ENCODE measurements at places on chromosomes 2 and 18.

DNA sequence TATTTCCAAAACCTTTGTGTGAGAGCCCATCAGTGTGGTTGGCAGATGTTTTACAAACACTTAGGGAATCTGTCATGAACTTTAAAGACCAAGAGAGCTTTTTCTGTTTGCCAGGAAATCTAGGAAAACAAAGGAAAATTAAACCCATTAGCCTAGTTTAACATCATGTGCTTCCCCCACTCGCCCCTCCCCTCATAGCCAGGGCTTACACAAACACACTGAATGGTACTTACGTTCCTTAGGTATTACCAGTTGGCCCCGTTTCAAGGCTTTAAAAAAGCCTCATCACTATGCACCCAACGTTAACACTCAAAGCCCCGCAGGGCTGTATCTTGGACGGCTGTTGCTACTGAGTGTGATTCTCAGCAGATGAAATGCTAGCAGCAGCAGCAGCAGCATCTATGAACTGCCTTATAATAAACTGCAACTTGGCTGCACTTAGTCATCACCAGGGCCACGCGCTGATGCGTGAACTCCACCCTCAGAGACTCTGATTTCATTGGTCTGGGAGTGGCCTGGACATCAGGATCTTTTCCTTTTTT lies 20.1 kb upstream of the TTC39C start:
- DNase-seq: no peak

DNA sequence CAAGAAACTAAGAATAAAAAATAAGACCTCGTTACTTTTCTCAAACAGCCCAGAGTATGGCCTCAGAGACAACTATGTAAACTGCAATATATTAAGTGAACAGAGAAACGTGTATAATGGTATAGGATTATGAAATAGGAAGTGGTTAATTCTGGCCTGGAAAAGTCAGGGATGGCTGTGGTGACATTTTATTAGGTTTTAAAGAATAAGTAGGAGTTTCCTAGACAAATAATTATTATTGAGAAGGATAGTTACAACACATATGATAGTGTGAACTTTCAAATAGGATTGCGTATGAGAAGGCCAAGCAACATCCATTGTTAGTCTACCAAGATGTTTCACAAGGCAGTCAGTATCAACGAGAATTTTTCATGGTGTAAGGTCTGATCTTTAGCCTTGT lies 244.1 kb downstream of the LPIN1 start:
- no peak for DNase-seq

- DNase-seq: no peak
These were observed 103.2 kb downstream of the NCOA1 start for GRCh38 chr2:24594283-24594682.

DNA sequence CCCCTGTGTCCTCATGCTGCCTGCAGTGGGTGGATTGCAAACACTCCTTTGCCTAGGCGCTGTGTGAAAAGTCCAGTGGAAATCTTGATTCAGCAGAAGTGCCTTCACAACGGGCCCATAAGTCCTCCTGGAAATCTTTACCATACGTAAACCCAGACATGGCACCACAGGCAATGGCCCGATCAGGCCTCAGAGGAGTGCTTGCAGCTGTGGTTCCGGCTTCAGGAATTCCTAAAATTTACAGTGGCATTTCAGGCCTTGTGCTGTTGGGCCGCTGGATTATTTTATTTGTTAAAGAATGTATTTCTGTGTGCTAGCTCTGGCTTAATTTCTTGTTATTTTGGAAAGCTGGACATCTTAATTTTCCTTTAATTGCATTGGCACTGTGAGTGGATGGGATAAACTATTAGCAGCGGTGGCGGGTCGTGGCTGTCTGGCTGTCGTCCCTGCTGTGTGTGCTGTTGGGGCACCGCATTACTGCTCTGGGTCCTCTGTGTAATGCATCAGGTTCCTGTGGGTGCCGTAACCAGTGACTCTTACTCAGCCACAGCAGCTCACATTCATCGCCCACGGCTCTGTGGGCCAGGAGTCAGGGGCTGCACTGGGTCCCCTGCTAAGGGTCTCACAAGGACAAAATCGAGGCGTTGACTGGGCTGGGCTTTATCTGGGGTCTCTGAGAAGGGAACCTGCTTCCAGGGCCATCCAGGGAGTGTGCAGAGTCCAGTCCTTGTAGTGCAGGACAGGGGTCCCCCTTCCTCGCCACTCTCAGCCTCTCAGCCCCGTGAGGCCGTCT lies 73.1 kb downstream of the RTP5 start:
- no peak for DNase-seq

DNA sequence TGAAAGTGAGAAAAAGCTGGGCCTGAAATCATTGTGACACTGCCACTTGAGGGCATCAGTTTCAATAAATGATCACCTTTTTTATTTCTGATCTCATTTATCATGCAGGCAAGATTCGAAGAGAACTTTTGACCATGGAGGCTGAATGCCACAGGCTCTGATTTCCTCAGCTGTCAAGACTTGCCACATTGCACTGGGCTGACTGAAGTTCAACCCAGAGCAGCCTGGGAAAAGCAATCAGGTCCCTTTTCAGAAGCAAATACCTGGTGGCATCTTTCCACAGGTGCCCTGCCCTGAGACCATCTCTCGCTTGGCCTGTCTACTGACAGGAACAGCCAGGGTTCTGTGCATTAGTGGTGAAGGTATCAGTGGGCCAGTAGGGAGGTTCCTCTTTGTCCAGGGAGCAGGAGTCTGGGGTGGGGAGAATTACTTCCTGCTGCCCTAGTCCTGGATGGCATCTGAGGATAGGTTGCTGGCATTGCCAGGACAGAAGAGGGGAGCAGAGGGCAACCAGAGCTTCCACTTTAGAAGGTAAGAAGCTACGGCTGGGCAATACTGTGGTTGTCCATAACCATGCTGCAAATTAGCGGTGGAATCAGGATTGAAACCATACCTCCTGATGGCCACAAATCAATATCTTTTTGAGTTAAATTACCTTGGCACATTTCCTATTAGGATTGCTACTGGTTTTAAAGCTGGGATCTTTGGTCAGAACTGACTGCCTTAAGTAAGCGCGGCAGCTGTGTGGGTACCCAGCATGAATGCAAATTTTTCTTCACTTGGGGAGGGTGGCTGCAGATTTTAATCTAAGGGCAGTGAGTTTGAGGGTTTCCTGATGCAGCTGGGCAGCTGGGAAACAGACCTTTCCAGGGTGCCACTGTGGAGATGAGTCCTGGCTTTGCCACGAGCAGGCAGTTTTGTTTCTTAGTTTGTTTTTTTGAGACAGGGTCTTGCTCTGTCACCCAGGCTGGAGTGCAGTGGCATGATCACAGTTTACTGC lies 394.5 kb downstream of the ALK start:
- DNase-seq: no peak

DNA sequence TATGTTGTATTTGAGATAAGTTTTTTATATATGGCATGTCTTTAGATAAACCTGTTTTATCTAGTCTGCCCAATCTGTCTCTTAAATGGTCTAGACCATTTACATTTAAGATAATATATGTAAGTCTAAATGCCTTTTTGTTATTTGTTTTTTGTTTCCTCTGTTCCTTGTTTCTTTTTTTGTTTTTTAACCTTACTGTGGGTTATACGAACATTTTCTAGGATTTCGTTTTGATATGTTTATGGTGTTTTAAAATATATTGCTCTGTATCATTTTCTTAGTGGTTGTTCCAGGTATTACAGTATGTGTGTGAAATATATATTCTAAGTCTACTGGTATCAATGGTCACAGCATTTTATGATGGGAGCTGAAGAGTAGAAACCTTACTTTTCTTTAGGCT lies 13.3 kb downstream of the BCL2L11 start:
- no peak for DNase-seq

DNA sequence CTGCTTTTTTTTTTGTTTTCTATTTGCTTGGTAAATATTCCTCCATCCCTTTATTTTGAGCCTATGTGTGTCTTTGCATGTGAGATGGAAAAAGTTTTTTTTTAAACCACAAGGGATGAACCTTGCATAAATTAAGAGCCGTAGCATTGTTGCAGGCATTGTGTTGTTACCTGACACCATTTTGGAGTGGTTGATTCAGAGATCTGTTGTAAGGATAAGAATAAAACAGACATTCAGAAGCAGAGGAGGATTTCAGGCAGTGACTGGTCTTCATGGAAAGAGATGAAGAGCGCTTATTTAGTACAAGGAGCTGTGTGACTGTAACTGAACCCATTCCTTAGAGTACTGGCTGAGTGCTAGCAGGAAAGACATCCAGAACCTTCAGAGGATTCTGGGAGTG lies 101.2 kb downstream of the LTBP1 start:
- DNase-seq: no peak

DNA sequence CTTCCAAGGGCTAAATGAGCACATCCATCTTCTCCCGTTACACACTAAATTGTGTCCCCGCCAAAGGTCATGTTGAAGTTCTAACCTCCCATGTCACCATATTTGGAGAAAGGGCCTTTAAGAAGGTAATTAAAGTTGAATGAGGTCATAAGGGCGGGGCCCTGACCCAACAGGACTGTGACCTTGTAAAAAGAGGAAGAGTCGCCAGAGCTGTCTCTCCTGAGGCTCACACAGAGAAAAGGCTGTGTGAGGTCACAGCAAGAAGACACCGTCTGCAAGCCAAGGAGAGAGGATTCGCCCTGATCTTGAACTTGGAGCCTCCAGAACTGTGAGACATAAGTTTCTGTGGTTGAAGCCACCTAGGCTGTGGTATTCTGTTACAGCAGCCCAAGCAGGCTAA lies 24.1 kb downstream of the TRABD2A start:
- DNase-seq: no peak

DNA sequence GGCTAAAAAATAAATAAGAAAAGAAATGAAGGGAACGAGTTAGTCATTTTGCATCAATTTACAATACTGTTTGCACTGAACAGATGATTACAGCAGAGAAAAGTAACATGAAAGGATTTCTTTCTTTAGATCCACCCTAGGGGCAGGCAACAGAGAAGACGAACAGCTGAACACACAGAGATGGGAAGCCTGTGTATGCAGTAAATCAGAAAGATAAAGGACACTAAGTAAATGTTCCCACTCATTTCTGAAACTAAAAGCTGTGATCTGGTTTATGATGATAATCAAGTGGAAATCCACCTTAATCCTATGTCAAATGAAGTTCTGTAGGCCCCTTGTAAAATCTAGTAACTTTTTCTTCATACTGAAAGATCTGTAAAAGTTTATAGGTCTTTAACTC lies 54.2 kb downstream of the AKAIN1 start:
- no peak for DNase-seq

- no peak for DNase-seq
These were observed 374.8 kb downstream of the SLC4A3 start for GRCh38 chr2:220002251-220002650.

- no peak for DNase-seq
These were observed 76.1 kb downstream of the AFF3 start for GRCh38 chr2:100066246-100066645.

DNA sequence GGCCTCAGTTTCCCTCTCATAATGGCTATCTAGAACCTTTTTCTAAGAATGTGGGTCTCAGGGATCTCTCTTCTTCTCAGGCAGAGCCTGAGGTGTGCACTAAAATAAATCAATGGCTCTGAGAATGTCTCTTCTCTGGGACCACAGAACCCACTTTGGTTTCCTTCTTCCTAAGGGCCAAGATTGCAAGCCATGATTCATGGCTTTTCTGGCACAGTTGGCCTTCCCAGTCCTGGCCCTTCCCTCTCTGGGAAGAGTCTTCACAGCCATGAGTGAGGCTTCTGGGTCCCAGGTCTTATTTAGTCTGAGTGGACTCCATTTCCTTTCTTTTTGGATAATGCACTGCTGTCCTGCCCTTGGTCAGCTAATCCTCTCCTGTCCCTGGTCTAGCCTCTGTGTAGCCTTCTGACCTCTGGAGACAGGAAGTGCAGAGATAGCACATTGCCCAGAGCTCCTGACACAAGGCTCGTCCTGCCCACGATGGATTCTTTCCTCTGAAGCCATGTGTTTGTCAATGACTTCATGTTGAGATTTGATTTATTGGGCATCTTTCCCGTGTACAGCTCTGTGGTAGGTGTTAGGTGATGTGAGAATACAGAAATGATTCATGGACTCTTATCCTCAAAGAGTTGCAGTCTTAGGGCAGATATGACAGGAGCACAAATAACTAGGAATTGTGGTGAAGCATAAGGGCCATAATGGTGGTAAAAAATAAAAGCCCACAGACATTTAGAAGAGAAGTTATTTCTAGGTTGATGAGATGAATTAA lies 245.0 kb downstream of the CLIP4 start:
- no peak for DNase-seq

DNA sequence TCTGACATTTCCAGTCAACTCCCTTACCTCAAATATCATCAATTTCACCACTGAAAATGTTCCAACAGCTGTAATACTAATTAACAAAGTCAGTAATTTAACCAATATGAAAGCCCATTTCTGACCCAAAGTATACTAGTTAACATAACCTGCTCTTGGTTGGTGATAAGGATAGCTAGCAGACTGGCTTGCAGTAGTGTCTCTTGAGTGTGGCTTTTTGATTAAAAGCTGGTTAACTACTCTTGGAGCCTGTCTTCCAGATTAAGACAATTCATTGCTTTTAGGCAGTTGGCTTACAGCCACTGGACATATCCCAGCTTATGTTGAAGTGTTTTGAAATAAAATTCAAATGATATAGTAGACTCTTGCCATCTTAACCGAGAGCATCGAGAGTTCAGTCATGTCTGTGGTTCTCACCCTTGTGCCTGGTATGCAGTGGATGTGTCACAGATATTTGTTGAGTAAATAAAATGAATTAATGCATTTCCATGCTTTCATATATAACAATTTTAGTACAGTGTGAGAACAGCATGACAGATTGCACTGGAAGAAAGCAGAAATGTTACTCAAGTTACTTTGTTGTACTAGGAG lies 158.1 kb downstream of the TANC1 start:
- no peak for DNase-seq

DNA sequence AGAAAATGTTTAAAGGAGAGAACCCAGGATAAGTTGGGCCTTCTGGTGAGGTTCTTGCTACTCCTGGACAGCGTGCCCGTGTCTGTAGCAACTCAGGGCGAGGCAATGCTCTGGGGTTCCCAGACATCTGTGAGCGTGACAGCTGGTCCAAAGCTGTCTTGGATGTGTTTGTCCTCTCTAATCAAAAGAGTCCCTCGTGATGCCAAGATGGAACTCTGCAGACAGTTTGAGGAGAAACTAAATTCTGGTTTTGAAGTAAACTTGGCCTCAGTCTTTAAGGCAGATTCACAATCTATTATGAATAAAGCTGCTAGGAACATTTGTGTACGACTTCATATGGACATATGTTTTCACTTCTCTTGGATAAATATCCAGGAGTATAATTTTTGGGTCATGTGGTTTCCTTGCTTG lies 47.3 kb downstream of the TMEM17 start:
- DNase-seq: no peak

GRCh38 chr18:10953672-10954071 lies 195.7 kb downstream of the PIEZO2 start:
- no peak for DNase-seq

GRCh38 chr18:78330766-78331165 lies 648.9 kb upstream of the SALL3 start:
- DNase-seq: no peak

DNA sequence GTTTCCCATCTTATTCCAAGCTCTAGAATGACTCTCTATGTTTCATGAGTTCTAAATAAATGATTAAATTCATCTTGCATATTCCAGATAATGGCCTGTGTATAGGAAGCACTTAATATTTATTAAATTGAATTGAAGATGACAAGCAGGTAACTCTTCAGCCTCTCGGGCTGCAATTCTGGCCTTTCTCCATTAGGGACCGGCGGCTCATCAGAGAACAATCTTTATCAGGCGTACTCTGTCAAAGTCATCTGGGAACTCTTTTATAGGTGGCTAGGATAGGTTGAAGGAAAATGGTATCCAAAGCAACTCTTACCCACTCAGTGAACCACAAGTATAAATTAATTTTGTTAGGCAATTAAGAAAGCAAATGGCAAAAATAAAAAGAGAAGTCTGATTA lies 308.5 kb downstream of the NOL4 start:
- DNase-seq: no peak

GRCh38 chr2:238458651-238459050 lies 31.9 kb downstream of the ASB1 start:
- no peak for DNase-seq
